ENCODE measurements at places on chromosomes 1 and 21.
A peak's percentile ranks its signal among the peaks of the same experiment; 100 is the strongest.

GRCh38 chr1:202189001-202189790 is 4.4 kb upstream of the LGR6 start:
- no peak for DNase-seq

GRCh38 chr1:226958300-226958699 is 18.2 kb downstream of the COQ8A start:
- no peak for DNase-seq

DNA sequence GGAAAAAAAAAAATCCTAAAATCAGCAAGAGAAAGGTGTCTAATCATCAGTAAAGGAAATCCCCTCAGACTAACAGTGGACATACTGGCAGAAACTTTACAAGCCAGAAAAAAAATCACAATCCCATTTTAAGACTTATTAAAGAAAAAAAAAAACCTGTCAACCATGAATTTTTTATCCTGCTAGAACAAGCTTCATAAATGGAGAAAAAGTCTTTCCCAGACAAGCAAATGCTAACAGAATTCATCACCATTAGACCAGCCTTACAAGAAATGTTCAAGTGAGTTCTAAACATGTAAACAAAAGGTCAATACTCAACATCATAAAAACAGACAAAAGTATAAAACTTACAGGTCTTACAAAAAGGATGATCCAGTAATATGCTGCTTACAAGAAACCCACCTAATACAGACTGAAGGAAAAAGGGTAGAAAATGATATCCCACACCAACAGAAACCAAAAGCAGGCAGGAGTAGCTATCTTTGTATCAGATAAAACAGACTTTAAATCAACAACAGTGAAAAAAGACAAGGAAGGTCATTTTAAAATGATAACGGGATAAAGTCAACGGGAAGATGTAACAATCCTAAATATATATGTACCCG is 129.6 kb downstream of the EVI5 start:
- DNase-seq: no peak

- DNase-seq: no peak
Measured at GRCh38 chr1:81802457-81802706, 1.6 kb downstream of the ADGRL2 start.

GRCh38 chr1:172764378-172764777 is 105.5 kb downstream of the FASLG start:
- DNase-seq: no peak

- DNase-seq: no peak
Measured at GRCh38 chr21:36858320-36858957, 108.0 kb downstream of the HLCS start.

DNA sequence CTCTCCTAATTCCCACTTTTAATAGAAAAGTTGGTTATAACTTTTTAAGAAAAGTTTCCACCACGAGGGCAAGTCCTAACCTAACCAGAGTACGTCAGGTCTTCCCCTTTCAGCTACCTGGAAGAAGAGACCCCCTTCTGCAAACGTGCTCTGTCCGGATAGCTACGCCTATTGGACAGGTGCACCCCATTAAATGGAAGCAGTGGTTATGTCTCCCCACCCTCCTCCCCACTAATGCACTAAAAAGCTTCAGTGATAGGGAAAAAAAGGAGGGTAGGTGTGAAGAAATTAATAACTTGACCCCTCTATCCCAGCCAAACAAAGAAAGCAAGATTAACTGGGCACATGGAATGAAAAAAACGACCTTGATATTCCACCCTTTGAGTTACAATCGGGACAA is 7.7 kb downstream of the GLUL start:
- no peak for DNase-seq

DNA sequence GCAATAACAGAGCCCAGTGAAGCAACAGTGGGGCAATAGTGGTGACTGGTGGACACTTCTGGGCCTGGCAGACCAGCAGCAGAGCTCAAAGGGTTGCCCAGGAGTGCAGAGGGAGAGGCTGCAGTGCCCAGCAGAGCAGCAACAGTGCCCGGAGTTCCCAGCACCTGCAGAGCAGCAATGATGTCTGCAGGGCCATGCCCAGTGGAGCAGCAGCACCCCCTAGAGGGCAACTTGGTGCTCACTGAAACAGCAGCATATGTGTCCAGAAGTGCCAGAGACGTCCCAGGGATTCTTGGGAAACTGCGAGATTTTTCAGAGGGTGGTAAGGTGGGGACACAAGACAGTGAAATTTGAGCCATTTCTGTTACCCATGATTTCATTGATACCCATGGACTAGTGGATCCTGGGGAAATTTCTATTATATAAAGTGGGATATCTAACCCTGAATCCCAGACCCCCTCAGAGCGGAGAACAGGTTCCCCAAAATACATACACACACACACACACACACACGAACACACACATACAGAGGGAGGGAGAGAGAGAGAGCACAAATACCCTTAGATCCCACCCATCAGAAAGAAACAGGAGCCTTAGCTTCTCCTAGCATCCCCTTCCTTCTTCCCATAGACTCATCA is 156.9 kb upstream of the GJB5 start:
- peak; percentile 20 for DNase-seq

DNA sequence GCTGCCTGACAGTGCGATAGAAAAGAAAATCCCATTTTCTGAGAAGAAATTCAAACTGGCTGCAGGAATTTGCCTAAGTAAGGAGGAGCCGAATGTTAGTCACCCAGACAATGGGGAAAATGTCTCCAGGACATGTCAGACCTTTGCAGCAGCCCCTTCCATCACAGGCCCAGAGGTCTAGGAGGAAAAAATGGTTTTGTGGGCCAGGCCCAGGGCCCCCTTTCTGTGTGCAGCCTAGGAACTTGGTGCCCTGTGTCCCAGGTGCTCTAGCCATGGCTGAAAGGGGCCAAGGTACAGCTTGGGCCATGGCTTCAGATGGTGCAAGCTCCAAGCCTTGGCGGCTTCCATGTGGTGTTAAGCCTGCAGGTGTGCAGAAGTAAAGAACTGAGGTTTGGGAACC is 14.6 kb downstream of the ZBTB21 start:
- DNase-seq: no peak

GRCh38 chr1:151289080-151289935 is 7.2 kb downstream of the ZNF687 start:
- DNase-seq: no peak

DNA sequence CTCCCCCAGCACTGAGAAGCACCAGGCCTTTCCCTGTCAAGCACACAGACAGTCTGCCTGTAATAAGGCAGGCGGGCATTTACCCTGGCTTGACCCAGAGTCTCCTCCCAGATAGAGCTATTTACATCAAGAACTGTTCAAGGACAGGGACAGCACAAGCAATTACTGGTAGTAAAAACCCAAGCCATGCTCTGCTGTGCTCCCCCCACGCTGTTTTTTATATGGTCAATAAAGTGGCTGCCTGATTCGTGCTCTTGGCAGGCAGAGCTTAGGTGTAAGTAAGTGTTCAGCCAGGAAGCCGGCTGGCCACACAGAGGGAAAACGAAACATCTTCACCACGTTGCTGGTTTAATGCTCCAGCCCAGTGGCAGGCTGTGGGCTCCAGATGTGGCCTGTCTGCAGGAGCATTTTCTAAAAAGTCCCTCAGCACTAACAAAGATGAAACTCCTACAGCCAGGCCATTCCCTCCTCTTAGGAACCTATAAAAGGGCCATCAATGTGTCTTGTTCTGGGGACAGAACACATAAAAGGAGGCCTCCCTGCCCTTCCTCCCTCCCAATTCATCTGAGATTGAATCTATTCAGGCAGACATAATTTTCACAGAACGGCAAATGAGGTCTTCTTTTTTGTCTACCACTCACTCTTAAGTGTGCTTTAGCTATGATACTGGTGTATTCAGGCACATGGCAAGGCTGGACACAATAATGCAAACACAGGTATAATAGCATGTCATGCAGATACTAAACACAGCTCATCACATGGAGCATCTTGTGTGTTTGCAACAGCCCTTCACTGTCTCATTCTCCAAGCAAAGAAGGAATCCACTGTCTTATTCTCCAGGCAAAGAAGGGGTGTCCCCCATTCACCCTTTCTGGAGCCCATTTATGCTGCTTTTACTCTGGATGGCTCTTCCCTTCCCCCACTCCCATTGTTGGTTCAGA is 378.9 kb downstream of the HHAT start:
- no peak for DNase-seq
